ENCODE measurements at places on chromosomes 6 and 20.

- no peak for DNase-seq
These were observed 31.0 kb downstream of the PHIP start for GRCh38 chr6:79047072-79047471.

- DNase-seq, result no peak
These were observed 21.0 kb downstream of the RIPOR3 start for GRCh38 chr20:50670126-50670862.

DNA sequence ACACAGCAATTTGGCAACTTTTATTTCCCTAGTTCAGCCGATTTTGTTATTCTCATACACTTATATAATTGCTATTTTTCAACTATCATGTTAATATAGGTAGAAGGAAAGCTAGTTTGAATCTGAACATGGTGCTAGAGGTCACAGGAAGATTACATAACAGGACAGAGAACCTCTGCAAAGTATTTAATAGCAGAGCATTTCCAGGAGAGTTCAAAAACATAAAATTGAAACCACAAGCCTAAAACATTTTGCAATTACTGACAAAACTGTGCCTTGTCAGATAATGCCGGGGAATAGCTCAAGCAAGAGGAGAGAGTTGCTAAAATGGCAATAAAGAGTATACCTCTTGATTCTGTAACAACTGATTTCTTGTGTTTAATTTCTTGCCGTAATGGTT is 70.8 kb downstream of the TFAP2B start:
- DNase-seq, result no peak

DNA sequence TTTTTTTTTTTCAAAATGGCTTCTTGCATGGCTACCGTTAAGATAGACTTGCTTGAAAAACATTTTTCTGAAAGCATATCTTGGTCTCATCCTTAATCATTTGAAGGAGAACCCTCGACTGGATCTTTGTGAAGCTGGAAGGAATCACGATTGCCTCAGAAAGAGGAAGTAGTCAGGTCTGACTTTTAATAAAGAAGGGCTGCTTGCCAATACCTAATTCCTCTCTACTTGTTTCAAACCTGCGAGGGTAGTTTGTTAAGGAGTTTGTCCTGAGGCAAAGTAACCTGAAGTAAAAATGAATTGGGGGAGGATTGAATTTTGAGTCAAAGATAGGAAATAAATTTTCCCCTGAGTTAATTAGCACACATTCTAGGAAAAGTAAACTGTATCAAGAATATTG is 288.1 kb upstream of the MAP3K7 start:
- no peak for DNase-seq

GRCh38 chr6:70164556-70164955 is 138.3 kb downstream of the COL9A1 start:
- no peak for DNase-seq

DNA sequence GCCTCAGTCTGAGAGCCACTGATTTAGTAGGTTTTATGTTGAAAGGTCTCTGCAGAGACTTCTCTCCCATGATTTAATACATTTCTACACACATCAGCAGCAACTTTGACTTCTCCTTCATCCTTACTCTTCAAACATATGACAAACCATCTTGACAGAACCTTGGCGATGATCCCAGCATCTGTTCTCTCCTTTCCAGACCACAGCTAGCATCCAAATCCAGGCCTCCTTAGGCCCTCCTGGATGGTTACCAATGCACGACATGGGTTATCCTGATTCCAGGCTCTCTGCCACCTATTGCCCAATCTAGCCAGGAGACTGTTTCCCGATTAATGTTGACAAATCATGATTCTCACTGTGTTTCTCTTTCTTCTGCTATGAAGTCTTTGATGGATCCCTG is 16.8 kb downstream of the LAMA4 start:
- no peak for DNase-seq

DNA sequence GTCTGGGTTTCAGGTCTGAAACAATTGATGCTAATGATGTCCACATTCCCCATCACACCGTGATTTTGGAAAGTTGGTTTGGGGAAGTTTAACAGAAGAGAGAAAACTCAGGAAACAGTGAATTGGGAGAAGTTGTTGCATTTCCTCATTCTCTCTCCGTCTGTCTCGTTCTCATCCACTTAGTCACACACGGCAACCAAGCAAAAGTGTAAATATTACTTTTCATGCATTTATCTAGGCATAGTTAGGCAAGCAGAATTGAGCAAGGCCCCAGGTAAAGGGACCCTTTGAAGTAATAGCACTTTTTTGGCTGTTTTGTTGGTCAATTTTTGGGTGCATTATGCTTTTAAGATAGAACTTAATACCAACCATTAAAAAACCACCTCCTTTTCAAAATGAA is 137.0 kb upstream of the SULF2 start:
- DNase-seq, result no peak

- DNase-seq, result no peak
These were observed 46.2 kb upstream of the CEP85L start for GRCh38 chr6:118697554-118697953.

DNA sequence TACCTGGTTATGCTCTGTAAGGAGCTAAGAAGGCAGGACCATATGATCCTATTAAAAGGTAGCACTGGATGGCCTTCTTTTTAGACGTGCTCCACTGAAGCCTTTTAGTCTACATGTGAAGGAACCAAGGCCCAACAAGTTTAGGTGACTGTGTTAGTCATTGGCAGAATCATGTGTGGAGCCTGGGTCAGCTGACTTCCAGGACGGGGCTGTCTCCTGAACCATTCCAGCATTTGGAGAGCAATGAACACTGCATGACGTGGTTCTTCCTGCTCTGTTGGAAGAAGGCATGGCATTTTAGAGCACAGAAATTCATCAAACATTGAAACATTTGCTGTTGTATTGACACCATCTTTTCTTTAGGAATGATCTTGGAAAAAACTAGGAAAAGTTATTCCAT is 87.8 kb upstream of the TIAM2 start:
- DNase-seq, result no peak

GRCh38 chr6:24145690-24146131 is 19.7 kb downstream of the NRSN1 start:
- no peak for DNase-seq

- DNase-seq, result no peak
These were observed 1.7 kb upstream of the EHMT2 start for GRCh38 chr6:31899215-31899614.

GRCh38 chr6:37078814-37079213 is 73.4 kb downstream of the FGD2 start:
- no peak for DNase-seq

GRCh38 chr6:13183415-13184088 is 144.8 kb downstream of the TBC1D7 start:
- DNase-seq, result no peak

- no peak for DNase-seq
These were observed 24.1 kb downstream of the TFAP2C start for GRCh38 chr20:56653211-56653610.

GRCh38 chr20:9500121-9500520 is 14.3 kb upstream of the LAMP5 start:
- DNase-seq, result no peak

- no peak for DNase-seq
These were observed 114.2 kb downstream of the COL12A1 start for GRCh38 chr6:75091467-75092190.
